ENCODE measurements at places on chromosomes 16 and 17.

GRCh38 chr17:17140590-17140980 lies 65.5 kb downstream of the PLD6 start:
- no peak for DNase-seq

GRCh38 chr17:27343294-27343693 lies 49.4 kb downstream of the WSB1 start:
- DNase-seq, result no peak

DNA sequence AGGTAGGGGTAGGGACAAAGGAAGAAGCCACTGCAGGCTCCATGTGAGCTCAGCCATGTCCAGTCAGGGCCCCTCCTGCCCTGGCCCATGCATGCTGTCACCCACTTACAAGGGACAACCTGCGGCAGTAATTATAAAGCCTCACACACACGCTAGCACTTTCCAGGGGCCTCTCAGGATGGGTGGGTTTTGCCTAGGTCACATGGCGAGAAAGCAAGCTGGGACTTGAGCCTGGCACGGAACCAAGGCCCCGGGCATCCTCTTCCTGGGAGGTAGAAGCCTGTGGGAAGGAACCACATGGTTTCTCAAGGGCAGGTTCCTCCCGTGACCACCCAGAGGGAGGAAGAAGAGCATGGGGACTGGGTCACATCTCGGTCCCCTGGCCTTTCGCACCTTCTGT lies 7.0 kb downstream of the ZNF319 start:
- DNase-seq, result no peak

GRCh38 chr17:17849147-17849820 lies 12.5 kb upstream of the SREBF1 start:
- DNase-seq, result peak; percentile 81

- DNase-seq, result no peak
Observed at GRCh38 chr17:17576772-17577234, 14.7 kb downstream of the PEMT start.

All from inflammatory macrophage treated with lipopolysaccharide for 1 hour (primary cell).